Spinal cord (tissue), 10 donors: ENCODE measurements at places on chromosomes 4 and X. TPM values are rescaled to one million over a fixed set of nuclear protein-coding genes. Genes with fewer than 3 reads are reported as not detected.

- H3K27me3 ChIP-seq = no peaks in the 10 kb centered on the region
- DNase-seq = no peak
Measured at GRCh38 chr4:136865526-136865925, 666.8 kb downstream of the PCDH18 start.

DNA sequence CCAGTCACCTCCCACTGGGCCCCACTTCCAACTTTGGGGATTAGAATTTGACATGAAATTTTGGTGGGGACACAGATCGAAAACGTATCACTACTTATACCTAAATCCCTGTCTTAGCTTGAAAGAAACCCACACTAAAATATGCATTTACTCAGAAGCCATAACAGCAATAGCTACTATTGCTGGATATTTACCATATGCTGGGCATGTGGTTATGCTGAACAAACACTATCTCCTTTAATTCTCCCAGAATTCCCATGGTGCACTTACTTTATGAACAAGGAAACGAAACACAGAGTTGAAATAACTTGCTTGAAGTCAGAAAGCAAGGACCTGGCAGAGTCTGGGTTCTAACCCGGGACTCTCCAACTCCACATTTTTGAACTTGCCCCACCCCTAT lies 39.3 kb downstream of the CYTL1 start:
- H3K4me1 ChIP-seq = peaks cover 5% of the 10 kb centered on the region
- H3K4me3 ChIP-seq = no peak overlapping the region
- DNase-seq = no peak
- no peaks in the 10 kb centered on the region for H3K27me3 ChIP-seq

- no peak overlapping the region for H3K27ac ChIP-seq
- no peaks in the 10 kb centered on the region for H3K27me3 ChIP-seq
- no peak overlapping the region for H3K4me3 ChIP-seq
- no peak for DNase-seq
Measured at GRCh38 chr4:140109737-140110136, 44.2 kb downstream of the MAML3 start.

- DNase-seq = no peak
- no peaks in the 10 kb centered on the region for H3K27me3 ChIP-seq
- no peak overlapping the region for H3K27ac ChIP-seq
- H3K4me1 ChIP-seq = no peaks in the 10 kb centered on the region
- H3K36me3 ChIP-seq = no peaks in the 10 kb centered on the region
Measured at GRCh38 chr4:186095406-186095805, 9.1 kb upstream of the FAM149A start.

GRCh38 chrX:102138064-102138463 lies 4.2 kb downstream of the TCEAL6 start:
- peaks cover 3% of the 10 kb centered on the region for H3K27me3 ChIP-seq
- no peaks in the 10 kb centered on the region for H3K36me3 ChIP-seq
- H3K4me3 ChIP-seq = no peak overlapping the region
- DNase-seq = no peak
- H3K4me1 ChIP-seq = peaks cover 4% of the 10 kb centered on the region
- H3K27ac ChIP-seq = no peak overlapping the region

GRCh38 chr4:38821739-38822138 lies 17.1 kb upstream of the TLR1 start:
- H3K27me3 ChIP-seq = no peaks in the 10 kb centered on the region
- no peaks in the 10 kb centered on the region for H3K36me3 ChIP-seq
- H3K4me3 ChIP-seq = no peak overlapping the region
- H3K27ac ChIP-seq = no peak overlapping the region
- no peak for DNase-seq
- no peaks in the 10 kb centered on the region for H3K4me1 ChIP-seq

DNA sequence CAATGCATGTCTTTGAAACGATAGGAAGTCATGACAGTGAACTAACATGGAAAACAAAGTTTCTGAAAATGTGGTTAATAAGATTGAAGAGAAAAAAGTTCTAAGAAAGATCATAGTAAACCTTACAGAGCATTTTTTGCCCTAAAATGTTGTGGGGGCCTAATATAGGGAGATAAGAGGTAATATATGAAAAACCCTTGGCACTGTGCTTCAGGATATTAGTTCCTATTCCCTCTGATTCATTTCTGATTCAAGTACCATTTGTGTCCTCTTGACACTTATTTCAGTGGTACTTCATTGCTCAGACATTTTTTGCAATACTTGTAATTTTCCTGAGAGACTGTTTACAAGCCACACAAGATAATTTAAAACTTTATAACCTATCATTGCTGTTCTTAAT lies 35.1 kb downstream of the PAQR3 start:
- no peaks in the 10 kb centered on the region for H3K36me3 ChIP-seq
- H3K4me1 ChIP-seq = no peaks in the 10 kb centered on the region
- H3K4me3 ChIP-seq = no peak overlapping the region
- H3K27ac ChIP-seq = no peak overlapping the region
- DNase-seq = no peak

DNA sequence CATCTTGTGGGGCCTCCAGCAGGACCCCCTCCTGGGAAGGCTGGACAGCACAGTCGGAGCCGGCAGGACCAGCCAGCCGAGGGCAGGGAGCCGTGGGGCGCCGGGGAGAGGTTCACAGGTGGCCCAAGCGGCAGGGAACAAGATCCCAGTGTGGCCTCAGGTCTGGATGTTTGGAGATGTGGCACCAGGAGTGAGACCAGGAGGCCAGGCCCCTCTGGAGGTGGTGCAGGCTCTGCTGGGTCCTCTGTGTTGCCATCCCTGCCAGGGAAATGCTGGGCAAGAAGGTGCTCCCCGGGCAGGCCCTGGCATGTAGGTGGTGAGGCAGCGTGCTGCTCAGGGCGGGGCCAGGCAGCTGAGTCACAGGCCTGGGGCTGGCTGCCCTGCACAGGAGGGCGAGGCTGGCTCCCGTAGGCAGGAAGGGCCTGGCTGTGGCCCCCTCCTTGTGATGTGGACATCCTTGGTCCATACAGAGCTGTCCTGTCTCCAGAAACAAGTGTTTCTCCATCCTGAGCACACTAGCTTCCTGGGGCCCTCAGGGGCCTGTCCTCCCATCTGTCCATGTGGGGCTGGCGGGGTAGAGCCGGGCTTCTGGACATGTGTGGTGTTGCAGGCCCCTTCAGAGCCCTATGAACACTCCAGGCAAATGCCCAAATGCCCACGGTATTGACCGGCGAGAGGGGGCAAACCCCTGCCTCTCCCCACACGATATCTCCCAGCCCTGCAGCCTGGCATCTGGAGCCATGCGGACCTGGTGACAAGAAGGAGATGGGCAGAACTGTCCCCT lies 4.8 kb upstream of the HGFAC start:
- no peaks in the 10 kb centered on the region for H3K27me3 ChIP-seq
- H3K4me1 ChIP-seq = peaks cover 30% of the 10 kb centered on the region
- no peak for DNase-seq
- peaks cover 86% of the 10 kb centered on the region for H3K36me3 ChIP-seq
- H3K4me3 ChIP-seq = no peak overlapping the region

DNA sequence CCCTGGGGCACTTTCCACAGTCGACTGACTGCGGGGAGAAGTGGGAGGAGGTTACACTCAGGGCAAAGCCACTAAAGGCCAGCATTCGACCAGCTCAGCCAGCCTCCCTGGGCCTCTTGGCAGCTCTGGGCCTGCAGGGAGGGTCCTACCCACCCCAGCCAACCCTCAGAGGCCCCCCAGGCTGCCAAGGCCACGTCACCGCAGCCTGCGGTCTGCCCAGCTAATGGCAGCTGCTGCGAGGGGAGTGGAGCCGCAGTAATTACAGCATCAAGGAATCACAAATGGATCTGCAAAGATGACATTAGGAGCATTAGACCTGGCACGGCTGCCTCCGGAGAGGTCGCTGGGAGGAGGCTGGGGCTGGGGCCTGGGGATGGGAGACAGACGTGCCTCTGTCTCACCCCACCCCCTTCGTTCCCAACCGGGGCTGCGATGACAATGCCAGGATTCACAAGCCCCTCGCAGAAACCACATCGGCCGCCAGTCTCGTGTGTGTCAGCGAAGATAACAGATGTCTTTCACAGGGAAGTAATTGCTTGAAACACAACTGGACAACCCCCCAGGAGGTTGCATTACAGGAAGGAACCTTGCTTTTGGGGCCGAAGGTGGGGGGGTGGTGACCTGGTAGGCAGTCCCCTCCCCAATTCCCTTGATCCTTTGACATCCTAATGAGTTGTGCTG lies 367.6 kb downstream of the BCOR start:
- H3K4me1 ChIP-seq = peaks cover 27% of the 10 kb centered on the region
- peak overlapping the region; percentile 76 for H3K27ac ChIP-seq
- DNase-seq = no peak
- peaks cover 26% of the 10 kb centered on the region for H3K27me3 ChIP-seq
- H3K36me3 ChIP-seq = no peaks in the 10 kb centered on the region

DNA sequence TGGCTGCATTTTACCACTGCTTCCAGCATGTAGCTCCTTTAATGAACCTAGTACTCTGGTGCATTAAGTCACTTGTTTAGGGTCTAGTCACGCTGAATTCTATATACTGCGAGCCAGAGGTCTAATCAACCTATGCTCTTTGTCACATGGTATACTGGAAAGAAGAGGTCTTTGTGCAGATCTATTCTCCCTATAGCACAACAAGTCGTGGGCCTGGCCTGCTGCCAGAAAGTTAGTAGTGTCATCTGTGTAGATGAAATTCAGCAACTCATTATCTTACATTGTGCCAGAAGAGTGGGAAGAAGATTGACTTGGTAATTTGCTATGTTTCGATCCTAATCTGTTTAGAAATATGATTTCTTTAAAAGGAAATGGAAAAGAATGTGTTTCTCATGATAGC lies 80.8 kb downstream of the AWAT2 start:
- no peak overlapping the region for H3K4me3 ChIP-seq
- H3K4me1 ChIP-seq = no peaks in the 10 kb centered on the region
- H3K27me3 ChIP-seq = no peaks in the 10 kb centered on the region
- H3K36me3 ChIP-seq = no peaks in the 10 kb centered on the region
- peak; percentile 83 for DNase-seq

DNA sequence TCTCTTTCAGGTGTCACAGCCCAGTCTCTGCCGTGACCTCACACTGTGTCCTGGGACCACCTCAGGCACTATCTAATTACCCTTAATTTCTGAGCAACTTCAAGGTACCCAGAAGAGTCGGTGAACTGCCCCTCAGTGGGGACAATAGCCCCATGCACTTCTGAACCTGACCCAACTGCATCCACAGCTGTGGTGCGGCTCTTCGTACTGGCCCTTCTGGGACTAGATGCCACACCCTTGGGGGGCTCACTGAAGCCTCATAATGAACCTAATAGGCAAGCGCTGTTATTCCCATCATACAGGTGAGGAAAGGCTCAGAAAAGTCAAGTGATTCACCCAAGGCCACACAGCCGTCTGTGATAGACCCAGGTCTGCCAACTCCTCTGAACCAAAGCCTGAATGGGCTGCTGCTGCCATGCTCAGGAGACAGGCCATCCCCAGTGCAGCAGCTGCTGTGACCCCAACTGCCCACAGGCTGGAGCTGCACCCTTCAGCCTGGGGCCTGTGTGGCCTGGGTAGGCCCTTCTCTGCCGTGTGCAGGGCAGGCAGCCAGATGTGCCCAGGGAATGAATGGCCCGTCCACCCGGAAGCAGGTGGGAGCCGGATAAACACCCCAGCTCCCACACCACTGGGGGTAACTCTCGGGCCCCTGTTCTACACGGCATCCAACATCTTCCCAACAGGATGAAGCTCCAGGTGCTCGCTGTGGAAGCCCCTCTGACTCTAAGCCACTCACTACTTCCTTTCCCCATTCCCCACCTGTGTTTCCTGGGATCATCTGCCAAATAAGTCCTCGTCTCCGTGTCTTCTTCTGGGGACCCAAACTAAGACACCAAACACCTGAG lies 35.9 kb downstream of the HMX1 start:
- no peak for DNase-seq
- no peak overlapping the region for H3K4me3 ChIP-seq
- H3K36me3 ChIP-seq = no peaks in the 10 kb centered on the region
- H3K4me1 ChIP-seq = no peaks in the 10 kb centered on the region
- H3K27ac ChIP-seq = no peak overlapping the region
- H3K27me3 ChIP-seq = no peaks in the 10 kb centered on the region

DNA sequence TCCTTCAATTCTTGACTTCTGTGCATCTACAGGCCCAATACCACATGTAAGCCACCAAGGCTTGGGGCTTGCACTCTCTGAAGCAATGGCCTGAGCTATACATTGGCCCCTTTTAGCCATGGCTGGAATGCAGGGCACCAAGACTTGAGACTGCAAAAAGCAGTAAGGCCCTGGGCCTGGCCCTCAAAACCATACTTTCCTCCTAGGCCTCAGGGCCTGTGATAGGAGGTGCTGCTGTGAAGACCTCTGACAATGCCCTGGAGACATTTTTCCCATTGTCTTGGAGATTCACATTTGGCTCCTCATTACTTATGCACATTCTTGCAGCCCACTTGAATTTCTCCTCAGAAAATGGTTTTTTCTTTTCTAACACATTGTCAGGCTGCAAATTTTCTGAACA lies 68.5 kb upstream of the FSTL5 start:
- DNase-seq = no peak
- H3K36me3 ChIP-seq = no peaks in the 10 kb centered on the region
- no peak overlapping the region for H3K27ac ChIP-seq
- no peaks in the 10 kb centered on the region for H3K27me3 ChIP-seq
- no peak overlapping the region for H3K4me3 ChIP-seq
- H3K4me1 ChIP-seq = no peaks in the 10 kb centered on the region

DNA sequence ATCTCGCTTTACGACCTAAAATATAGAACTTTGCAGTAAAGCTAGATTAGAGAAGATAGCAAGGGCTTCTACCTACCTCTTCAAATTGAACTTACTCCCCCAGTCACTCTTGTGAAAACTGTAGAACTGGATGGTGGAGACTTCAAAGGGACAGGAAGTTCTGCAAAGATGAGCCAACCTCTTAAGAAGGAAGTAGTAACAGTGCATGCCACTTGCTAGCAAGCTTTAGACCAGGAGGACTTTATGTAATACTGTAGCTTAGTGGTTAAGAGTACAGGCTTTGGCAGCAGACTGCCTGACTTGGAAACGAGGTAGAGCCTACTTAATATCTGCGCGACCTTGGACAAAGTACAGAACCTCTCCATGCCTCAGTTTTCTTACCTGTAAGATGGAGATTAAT lies 27.5 kb upstream of the VBP1 start:
- H3K27me3 ChIP-seq = no peaks in the 10 kb centered on the region
- no peaks in the 10 kb centered on the region for H3K36me3 ChIP-seq
- no peak for DNase-seq
- H3K27ac ChIP-seq = no peak overlapping the region
- H3K4me1 ChIP-seq = no peaks in the 10 kb centered on the region

DNA sequence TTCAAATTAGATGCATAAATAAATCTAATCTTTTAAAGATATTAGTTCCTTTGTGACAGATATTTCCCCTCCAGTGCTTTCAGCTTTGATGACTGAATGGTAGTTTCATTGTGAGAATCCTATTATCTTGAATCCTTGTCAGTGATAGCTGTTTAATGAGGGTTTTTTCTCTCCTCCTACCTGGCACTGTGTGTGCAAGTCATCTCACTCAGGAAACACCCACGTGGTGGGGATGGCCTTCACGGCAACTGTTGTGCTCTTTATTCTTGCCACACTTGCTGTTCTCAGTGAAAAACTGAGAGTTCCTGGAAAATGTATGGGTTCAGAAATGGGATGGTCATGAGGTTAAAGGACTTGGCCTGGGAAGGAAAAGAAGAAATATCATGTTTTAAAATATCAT lies 129.9 kb downstream of the SPRY1 start:
- H3K4me1 ChIP-seq = no peaks in the 10 kb centered on the region
- H3K27ac ChIP-seq = no peak overlapping the region
- DNase-seq = no peak
- no peak overlapping the region for H3K4me3 ChIP-seq
- H3K27me3 ChIP-seq = no peaks in the 10 kb centered on the region
- H3K36me3 ChIP-seq = no peaks in the 10 kb centered on the region

CYSLTR1 gene
- polyA plus RNA-seq = 2.4 TPM

POLN gene
- 8.9 TPM for polyA plus RNA-seq

ADGRL3 gene
- polyA plus RNA-seq = 76.2 TPM

MID1 gene
- polyA plus RNA-seq = 7.2 TPM

TMSB15A gene
- 92.9 TPM for polyA plus RNA-seq

HS6ST2 gene
- polyA plus RNA-seq = 54.3 TPM
